ENCODE measurements at places on chromosomes 12 and 14. TPM values are rescaled to one million over a fixed set of nuclear protein-coding genes. Genes with fewer than 3 reads are reported as not detected.

Gene SDSL
- 3.5 TPM for total RNA-seq

Gene A2ML1
- total RNA-seq = 0.72 TPM

Gene DNAJC22
- total RNA-seq = 2.1 TPM

Gene FAM186B
- total RNA-seq = 0.14 TPM

Gene ZFHX2
- total RNA-seq = 0.14 TPM

Gene CIROP
- not detected for total RNA-seq

Gene NKX2-1
- not detected for total RNA-seq

Gene AKAP6
- total RNA-seq = 4.7 TPM

Gene MSI1
- total RNA-seq = not detected

Gene OR4N2
- total RNA-seq = not detected

Gene OVCH1
- not detected for total RNA-seq

Gene ADGRD1
- total RNA-seq = not detected

Gene KRT6A
- total RNA-seq = 25.6 TPM

Gene SLC25A21
- under 0.01 TPM for total RNA-seq

Gene LAG3
- total RNA-seq = 0.29 TPM

Gene TRPV4
- 0.44 TPM for total RNA-seq

Gene DDX23
- total RNA-seq = 64.1 TPM

Gene SLC6A15
- total RNA-seq = 10.2 TPM

Gene KRT2
- total RNA-seq = not detected

Gene PHETA1
- total RNA-seq = 5.9 TPM

Gene SLC22A17
- 7.7 TPM for total RNA-seq

Gene RNASE4
- 7.0 TPM for total RNA-seq

Gene SRGAP1
- total RNA-seq = 18.9 TPM

Gene P2RX2
- total RNA-seq = not detected

Gene PPP1R36
- 1.1 TPM for total RNA-seq

Gene VRTN
- not detected for total RNA-seq

Gene PRKD1
- 5.3 TPM for total RNA-seq

Gene FAIM2
- total RNA-seq = 6.6 TPM

Gene PKP2
- total RNA-seq = 3.7 TPM

Gene SLC39A2
- total RNA-seq = 0.14 TPM

Gene OTX2
- total RNA-seq = not detected

Gene HNF1A
- total RNA-seq = not detected

Gene KRT84
- not detected for total RNA-seq

Gene TGM1
- 1.5 TPM for total RNA-seq

Gene OASL
- total RNA-seq = 0.88 TPM

Gene MFAP5
- total RNA-seq = 0.86 TPM

Gene SLC7A8
- 1.1 TPM for total RNA-seq

Gene PTCSC3
- total RNA-seq = not detected

Gene TAS2R50
- total RNA-seq = 3.9 TPM

Gene KRT6C
- not detected for total RNA-seq

Gene ABCD2
- 0.14 TPM for total RNA-seq

Gene ASCL1
- total RNA-seq = not detected

Gene KLHL33
- total RNA-seq = under 0.01 TPM

Gene TDRD9
- total RNA-seq = 0.86 TPM

Gene EPYC
- not detected for total RNA-seq

Gene SRRM4
- not detected for total RNA-seq

Gene AICDA
- not detected for total RNA-seq

Gene KCNMB4
- total RNA-seq = 1.4 TPM

Gene PARP11
- total RNA-seq = 3.3 TPM

Gene WNT1
- total RNA-seq = not detected

Gene LRRC23
- total RNA-seq = 14.0 TPM

Gene TPH2
- total RNA-seq = not detected

Gene FOXN4
- total RNA-seq = not detected

Gene IPO8
- 25.5 TPM for total RNA-seq

Gene CCDC196
- not detected for total RNA-seq
